ENCODE measurements at places on chromosomes 11 and 22. TPM values are rescaled to one million over a fixed set of nuclear protein-coding genes. Genes with fewer than 3 reads are reported as not detected.

Gene GAL3ST1
- polyA plus RNA-seq, result 3.3 TPM

Gene SMTNL1
- not detected for polyA plus RNA-seq

Gene CARNS1
- 1.5 TPM for polyA plus RNA-seq

Gene MIOX
- polyA plus RNA-seq, result not detected

Gene FIBIN
- 7.2 TPM for polyA plus RNA-seq

Gene CFAP300
- polyA plus RNA-seq, result 11.9 TPM

Gene OR10A2
- not detected for polyA plus RNA-seq

Gene CACNA1I
- 0.22 TPM for polyA plus RNA-seq

Gene MUC2
- 0.37 TPM for polyA plus RNA-seq

Gene H19
- 56.6 TPM for polyA plus RNA-seq

Gene OR6T1
- polyA plus RNA-seq, result not detected

Gene KCNK4
- polyA plus RNA-seq, result not detected

Gene C11orf97
- 7.4 TPM for polyA plus RNA-seq

Gene PKDREJ
- 0.02 TPM for polyA plus RNA-seq

Gene PRG2
- 5.3 TPM for polyA plus RNA-seq

Gene SAA4
- 0.39 TPM for polyA plus RNA-seq

Gene GPHA2
- not detected for polyA plus RNA-seq

Gene UPK3A
- polyA plus RNA-seq, result 0.30 TPM

Gene RAG2
- not detected for polyA plus RNA-seq
